Activated CD4-positive, alpha-beta memory T cell treated with anti-CD3 and anti-CD28 coated beads for 36 hours (primary cell): ENCODE measurements at places on chromosomes 5 and 9. TPM values are rescaled to one million over a fixed set of nuclear protein-coding genes. Genes with fewer than 3 reads are reported as not detected.

The FYB1 gene
- 105 TPM for total RNA-seq

The BSPRY gene
- total RNA-seq = 8.5 TPM

The CFAP90 gene
- total RNA-seq = not detected

The MELK gene
- total RNA-seq = 68.4 TPM

The SHLD3 gene
- total RNA-seq = 2.6 TPM

The PCDHA1 gene
- total RNA-seq = not detected

The NRARP gene
- total RNA-seq = 0.82 TPM

The RBM18 gene
- total RNA-seq = 25.9 TPM

The MARCHF11 gene
- not detected for total RNA-seq

The RPL7A gene
- 3,454 TPM for total RNA-seq

The ARAP3 gene
- 5.2 TPM for total RNA-seq

The DAB2 gene
- total RNA-seq = not detected

The IL11RA gene
- 22.1 TPM for total RNA-seq

The B4GALT7 gene
- total RNA-seq = 16.2 TPM

The SLC46A2 gene
- total RNA-seq = not detected

The CHSY3 gene
- not detected for total RNA-seq

The RMRP gene
- 13,592 TPM for total RNA-seq

The LHX6 gene
- not detected for total RNA-seq

The ANKRD55 gene
- 2.6 TPM for total RNA-seq

The FOXD4 gene
- total RNA-seq = not detected

The AK3 gene
- 33.8 TPM for total RNA-seq

The ARRDC1 gene
- 38.2 TPM for total RNA-seq

The PCDHGA6 gene
- total RNA-seq = 0.10 TPM

The RNF180 gene
- not detected for total RNA-seq

The CCL27 gene
- not detected for total RNA-seq

The STARD4 gene
- total RNA-seq = 49.5 TPM

The PCDHGA2 gene
- not detected for total RNA-seq

The FAM174A gene
- 8.3 TPM for total RNA-seq

The MLANA gene
- total RNA-seq = not detected

The PLCXD3 gene
- not detected for total RNA-seq

The TTC23L gene
- total RNA-seq = not detected

The GPR151 gene
- total RNA-seq = not detected

The PPP3R2 gene
- not detected for total RNA-seq

The ADGRD2 gene
- total RNA-seq = not detected

The PCDH12 gene
- 1.7 TPM for total RNA-seq

The ADGRV1 gene
- total RNA-seq = 0.05 TPM

The UGCG gene
- 12.4 TPM for total RNA-seq

The ANKHD1 gene
- 105 TPM for total RNA-seq

The IL4 gene
- total RNA-seq = 6.4 TPM

The PCDHB4 gene
- total RNA-seq = not detected

The OR1Q1 gene
- not detected for total RNA-seq

The FBP2 gene
- not detected for total RNA-seq

The PCDHA9 gene
- total RNA-seq = not detected

The HBEGF gene
- total RNA-seq = 21.5 TPM

The MRPL22 gene
- total RNA-seq = 80.8 TPM

The ENG gene
- 12.2 TPM for total RNA-seq

The C5orf24 gene
- total RNA-seq = 25.2 TPM

The PCSK1 gene
- total RNA-seq = not detected

The NCBP1 gene
- total RNA-seq = 47.2 TPM

The ANKRD34B gene
- total RNA-seq = not detected
